ENCODE measurements at places on chromosomes 1 and 21. TPM values are rescaled to one million over a fixed set of nuclear protein-coding genes. Genes with fewer than 3 reads are reported as not detected.

TSPEAR gene
- 0.85 TPM for total RNA-seq

FCGR2B gene
- 1.9 TPM for total RNA-seq

LDLRAD2 gene
- total RNA-seq, result 1.6 TPM

UTS2 gene
- not detected for total RNA-seq

LEFTY1 gene
- total RNA-seq, result 1.7 TPM

LRRN2 gene
- 0.55 TPM for total RNA-seq

RAB7B gene
- 16.1 TPM for total RNA-seq

MFSD2A gene
- total RNA-seq, result 1.1 TPM

HSD3B2 gene
- total RNA-seq, result 0.62 TPM

SMG7 gene
- 60.9 TPM for total RNA-seq

NCAM2 gene
- 1.1 TPM for total RNA-seq

TMEM269 gene
- total RNA-seq, result 0.14 TPM

LCE2B gene
- total RNA-seq, result not detected

HHIPL2 gene
- not detected for total RNA-seq

GBP7 gene
- not detected for total RNA-seq

DNASE2B gene
- total RNA-seq, result 8.6 TPM

HOOK1 gene
- 8.2 TPM for total RNA-seq

CHRM3 gene
- 2.2 TPM for total RNA-seq

SLC27A3 gene
- total RNA-seq, result 30.9 TPM

OR2T29 gene
- not detected for total RNA-seq

PCP4L1 gene
- total RNA-seq, result 7.6 TPM

VWA1 gene
- 191 TPM for total RNA-seq

AVPR1B gene
- not detected for total RNA-seq

CDK11A gene
- 47.4 TPM for total RNA-seq

NR5A2 gene
- 2.7 TPM for total RNA-seq

RUNX3 gene
- 3.4 TPM for total RNA-seq

CLDN19 gene
- 1.5 TPM for total RNA-seq

TTC39A gene
- 65.0 TPM for total RNA-seq

PTPRF gene
- 182 TPM for total RNA-seq
